ENCODE measurements at places on chromosomes 16 and 17.

DNA sequence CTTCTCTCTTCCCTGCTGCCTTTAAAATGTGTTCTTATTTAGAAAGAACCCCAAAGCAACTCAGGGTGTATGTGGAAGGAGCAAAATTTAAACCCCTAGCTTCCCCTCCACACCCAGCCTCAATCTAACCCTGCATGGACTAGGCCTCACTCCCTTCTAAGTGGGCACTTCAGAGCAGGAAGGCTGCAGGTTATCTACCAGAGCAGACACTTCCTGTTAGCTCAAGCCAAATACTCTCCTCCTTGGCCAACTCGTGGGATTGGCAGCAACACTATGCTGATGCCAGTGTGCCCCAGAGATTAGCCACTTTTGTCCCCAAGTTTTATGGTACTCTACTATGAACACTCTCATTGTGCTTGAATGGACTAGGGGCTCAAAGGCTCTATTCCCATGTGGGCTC, 35.6 kb downstream of the CCDC42 start:
- no peak for DNase-seq

GRCh38 chr17:61862105-61862574, 1.2 kb downstream of the BRIP1 start:
- DNase-seq, result no peak

DNA sequence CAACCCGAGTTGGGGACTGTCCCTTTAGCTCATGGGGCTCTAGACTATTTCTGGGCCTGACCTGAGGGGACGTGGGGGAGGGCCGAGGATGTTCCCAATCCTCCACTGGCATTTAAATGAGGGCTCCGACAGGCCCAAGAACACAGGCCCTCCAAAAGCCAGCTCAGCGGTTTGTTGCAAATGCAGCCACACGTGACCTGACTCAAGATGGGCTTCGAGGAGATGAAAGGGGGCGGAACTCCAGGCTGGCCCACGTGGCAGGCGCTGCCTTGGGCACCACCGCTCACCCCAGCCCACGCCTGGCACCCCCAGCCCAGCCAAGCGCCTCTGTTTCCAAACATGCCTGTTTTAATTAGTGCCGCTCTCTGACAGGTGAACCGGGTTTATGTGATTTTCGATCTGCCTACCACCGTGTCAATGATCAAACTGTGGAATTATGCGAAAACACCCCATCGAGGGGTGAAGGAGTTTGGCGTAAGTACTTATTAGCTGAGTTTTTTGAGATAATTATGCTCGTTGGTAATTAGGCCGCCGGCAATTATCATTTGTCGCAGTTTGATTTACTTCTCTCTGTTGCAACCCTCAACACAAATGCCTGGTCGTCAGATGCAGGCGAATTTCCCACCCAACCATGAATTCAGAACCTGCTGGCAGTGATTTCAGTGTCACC, 226.7 kb downstream of the KATNIP start:
- no peak for DNase-seq

GRCh38 chr17:50051082-50051576, 4.8 kb upstream of the ITGA3 start:
- no peak for DNase-seq

DNA sequence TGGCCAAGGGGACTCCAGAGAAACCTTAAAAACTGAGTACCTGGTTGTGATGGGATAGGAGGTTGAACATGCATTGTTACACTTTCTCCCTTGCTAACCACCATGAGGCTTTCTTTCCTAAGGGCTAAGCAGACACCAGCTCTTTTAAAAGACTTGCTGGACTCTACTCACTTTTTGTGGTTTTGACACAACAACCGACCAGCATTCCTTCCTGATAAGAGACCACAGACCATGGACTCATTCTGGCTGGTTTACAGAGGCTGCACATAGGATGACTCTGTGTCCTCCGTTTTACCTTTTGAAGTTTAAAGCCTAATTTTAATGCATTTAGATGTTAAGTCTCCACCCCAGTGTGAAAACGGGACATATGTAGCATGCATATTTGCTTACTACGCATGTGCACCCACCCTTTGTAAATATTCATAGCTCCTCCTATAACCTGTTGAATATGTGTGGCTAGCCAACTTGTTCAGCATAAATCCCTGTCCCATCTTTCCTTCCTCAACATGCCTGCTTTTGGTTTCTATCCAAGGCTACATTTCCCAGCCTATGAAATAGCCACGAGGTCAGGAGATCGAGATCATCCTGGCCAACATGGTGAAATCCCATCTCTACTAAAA, 475.9 kb downstream of the GRIN2A start:
- no peak for DNase-seq

DNA sequence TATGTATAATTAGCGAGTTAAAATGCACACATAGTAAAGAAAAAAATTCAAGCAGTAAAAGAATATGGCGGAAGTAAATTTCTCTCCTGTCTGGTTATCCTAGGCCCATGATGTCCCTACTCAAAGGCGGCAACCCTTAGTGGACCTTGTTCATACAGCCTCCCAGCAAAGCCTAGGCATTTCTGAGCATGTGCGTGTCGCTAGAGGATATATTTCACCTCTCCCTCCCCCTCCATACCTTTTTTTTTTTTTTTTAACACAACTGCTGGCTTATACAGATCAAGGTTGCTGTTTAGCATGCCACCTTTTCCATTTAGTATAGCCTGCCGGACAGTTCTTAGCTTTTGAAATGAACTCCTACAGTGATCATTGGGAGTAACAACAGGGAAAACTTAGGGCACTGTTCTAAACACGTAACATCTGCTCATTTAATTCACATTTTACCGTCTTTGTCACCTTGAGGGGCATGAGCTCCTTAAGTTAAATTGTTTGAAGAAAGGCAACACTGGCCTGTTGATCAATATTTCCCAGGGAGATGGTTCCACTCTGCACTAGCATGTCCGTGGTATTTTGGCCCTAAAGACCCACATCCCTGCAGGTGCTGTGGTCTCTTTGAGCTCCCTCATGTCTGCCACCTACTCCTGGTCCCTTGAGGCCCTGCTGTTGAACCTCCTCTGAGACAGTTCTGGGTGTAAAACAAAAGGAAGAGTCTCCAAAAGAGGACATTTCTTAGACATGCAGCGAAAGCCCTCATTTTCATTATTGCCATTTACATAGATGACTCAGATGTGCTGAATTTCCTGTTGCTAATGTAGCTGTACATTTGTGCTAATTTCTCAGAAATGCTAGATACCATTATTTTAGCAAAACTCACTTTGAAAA, 4.1 kb upstream of the TNFRSF13B start:
- no peak for DNase-seq

GRCh38 chr17:28514561-28515002, 8.4 kb downstream of the FOXN1 start:
- DNase-seq, result no peak

GRCh38 chr17:48549914-48550501, 5.1 kb upstream of the HOXB2 start:
- DNase-seq, result no peak

- DNase-seq, result no peak
Measured at GRCh38 chr16:5874899-5875298, 777.3 kb upstream of the EEF2KMT start.

DNA sequence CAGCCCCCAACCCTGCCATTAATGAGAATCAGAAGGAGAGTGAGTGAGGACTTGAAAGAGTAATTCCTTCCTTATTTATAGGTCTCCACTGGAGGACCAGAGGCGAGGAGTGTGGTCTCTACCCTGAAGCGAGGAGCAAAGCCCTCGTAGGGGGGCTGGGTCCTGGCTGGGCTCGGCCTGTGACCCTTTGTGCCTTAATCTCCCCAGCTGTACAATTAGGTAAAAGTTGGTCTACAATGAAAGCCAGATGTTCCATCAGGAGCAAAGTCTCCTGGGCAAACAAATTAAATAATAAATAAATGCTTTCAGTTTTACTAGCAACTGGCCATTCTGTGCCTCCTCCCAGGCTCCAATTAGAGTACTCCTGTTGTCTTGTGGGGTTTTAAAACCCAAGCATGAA, 523.5 kb upstream of the SALL1 start:
- no peak for DNase-seq

DNA sequence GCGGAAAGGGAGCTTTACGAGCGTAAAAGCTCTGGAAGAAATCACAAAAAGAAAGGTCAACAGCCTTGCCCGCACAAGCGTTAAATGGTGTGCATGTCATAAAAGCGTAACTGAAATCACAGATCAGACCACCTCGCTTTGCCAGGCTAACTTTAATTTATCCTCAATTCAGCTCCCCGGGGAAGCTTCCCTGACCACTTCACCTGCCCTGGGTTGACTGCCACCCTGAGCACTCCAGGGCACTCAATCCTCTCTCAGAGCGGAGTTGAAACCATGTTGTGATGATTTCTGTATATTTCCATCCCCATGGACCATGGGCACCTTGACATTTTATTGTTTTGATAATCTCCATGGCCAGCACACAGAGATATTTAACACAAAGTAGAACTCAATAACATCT, 16.1 kb upstream of the NAGS start:
- no peak for DNase-seq

GRCh38 chr16:12142157-12142556, 165.6 kb downstream of the SNX29 start:
- DNase-seq, result no peak

DNA sequence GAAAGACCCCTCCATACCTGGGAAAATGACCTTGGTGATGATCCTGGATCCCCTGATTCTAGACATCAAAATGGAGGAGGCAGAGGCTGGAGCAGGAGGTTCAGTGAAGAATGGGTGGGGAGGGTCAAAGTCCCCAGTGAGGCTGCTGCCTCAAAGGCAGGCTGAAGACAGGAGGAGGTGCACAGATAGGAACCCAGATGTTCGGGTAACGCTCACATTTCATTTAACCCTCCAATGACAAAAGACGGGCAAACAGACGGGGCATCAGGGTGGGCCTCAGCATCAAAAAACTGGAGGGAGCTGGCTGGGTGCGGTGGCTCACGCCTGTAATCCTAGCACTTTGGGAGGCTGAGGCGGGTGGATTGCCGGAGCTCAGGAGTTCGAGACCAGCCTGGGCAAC, at the start of gene ANKRD40CL:
Gene ANKRD40CL (minus strand): TSS at position 73 of the 400 bp plus-strand sequence. CDS start 605 bp downstream, outside the sequence.
- DNase-seq, result no peak

GRCh38 chr16:50245417-50246298, 20.7 kb upstream of the ADCY7 start:
- DNase-seq, result peak; percentile 90

DNA sequence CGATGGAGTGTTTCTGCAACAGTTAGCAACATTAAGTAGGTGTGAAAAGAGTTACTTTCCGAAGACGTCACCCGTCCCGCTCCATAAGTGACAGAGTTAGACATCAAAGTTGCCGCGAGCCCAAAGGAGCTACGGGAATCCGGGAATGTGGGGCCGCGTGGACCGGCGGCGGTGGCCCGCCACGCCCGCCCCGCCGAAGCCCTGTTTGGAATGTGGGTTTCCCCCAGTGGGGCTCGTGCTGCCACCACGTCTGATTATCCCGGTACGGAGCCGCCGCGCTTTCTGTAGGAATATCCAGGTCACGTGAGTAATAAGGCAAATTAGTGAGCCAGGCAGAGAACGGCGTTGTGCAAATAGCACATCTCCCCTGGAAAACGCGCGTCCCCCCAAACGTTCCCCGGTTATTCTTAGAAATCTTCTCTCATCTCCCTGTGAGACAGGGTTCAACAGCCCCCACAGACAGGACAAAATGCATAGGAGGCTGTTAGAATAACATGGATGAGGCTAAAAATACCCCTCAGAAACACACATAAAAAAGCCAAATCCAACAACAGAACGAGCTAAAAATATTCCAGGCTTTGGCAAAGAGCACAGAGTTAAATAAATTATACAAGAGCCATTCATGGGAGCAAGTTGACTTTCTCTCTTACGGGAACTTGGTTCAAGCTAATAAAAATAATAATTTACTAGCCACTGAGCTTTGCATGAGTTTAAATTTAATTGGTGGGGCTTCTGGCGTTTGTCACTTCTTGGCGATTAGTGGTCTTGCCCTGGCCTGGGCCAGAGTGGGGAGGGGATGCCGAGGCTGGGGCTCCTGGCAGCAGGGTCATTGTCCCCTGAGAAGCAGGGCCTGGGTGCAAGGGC, 8.6 kb downstream of the BAHCC1 start:
- no peak for DNase-seq

GRCh38 chr17:28124962-28125361, 82.5 kb downstream of the NLK start:
- DNase-seq, result no peak

- DNase-seq, result no peak
Measured at GRCh38 chr16:59259074-59259949, 525.2 kb upstream of the GOT2 start.

- no peak for DNase-seq
Measured at GRCh38 chr17:42989726-42990652, 8.2 kb upstream of the RPL27 start.

GRCh38 chr16:29820271-29820701, at the start of gene MVP:
Gene MVP, plus strand, starts transcription at chr16:29820462. Its CDS starts 10,088 bp downstream, at chr16:29830550.
- DNase-seq, result peak; percentile 73

GRCh38 chr17:82054351-82055022, 2.8 kb downstream of the GPS1 start:
- no peak for DNase-seq

- no peak for DNase-seq
Measured at GRCh38 chr16:89981414-89981813, 32.9 kb downstream of the DEF8 start.

DNA sequence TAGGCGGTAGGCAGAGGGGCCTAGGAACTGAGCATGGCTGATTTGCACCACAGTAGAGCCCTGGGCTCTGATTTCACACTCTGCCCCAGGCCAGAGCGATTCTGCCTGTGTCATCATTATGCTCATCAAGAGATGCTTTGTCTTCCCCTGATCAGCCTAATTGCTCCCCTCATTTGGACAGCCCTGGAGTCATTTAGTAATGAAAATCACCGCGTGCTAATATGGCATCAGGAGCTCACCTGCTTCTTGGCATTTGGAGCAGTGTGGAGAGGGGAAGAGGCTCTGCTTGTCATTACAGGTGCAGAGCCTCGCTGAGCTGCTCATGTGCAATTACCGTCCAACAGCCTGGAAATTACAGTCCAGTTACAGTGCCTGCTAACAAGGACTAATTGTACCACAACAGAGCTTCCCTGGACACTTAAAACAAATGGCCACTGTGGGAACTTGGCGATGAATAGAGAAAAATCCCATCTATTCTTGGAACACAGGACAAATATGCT, 157.1 kb upstream of the WSCD1 start:
- DNase-seq, result no peak

DNA sequence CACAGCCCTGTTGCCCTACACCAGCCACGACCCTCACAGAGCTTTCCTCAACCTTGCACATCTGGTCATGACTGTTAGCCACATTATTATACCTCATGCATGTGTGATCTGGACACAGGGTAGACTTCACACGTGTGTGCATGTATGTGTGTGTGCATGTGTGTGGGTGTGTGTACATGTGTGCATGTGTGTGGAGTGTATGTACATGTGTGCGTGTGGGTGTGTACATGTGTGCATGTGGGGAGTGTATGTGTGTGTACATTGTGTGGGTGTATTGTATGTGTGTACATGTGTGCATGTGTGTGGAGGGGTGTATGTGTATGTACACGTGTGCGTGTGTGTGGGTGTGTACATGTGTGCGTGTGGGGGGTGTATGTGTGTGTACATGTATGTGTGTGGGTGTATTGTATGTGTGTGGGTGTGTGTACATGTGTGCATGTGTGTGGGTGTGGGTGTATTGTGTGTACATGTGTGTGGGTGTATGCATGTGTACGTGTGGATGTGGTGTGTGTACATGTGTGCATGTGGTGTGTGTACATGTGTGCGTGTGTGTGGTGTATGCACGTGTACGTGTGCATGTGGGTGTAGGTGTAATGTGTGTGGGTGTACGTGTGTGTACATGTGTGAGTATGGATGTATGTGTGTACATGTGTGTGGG, 130.2 kb downstream of the C16orf95 start:
- no peak for DNase-seq
